ENCODE measurements at places on chromosomes 6 and 20.
A peak's percentile ranks its signal among the peaks of the same experiment; 100 is the strongest.

GRCh38 chr20:19839053-19839452 lies 81.0 kb downstream of the RIN2 start:
- no peak overlapping the region for H3K27ac ChIP-seq
- no peaks in the 10 kb centered on the region for H3K4me1 ChIP-seq
- H3K36me3 ChIP-seq, result no peaks in the 10 kb centered on the region

- no peaks in the 10 kb centered on the region for H3K27me3 ChIP-seq
- DNase-seq, result no peak
- H3K4me1 ChIP-seq, result no peaks in the 10 kb centered on the region
- no peak overlapping the region for H3K4me3 ChIP-seq
- no peak overlapping the region for H3K27ac ChIP-seq
- H3K36me3 ChIP-seq, result no peaks in the 10 kb centered on the region
Observed at GRCh38 chr6:70479236-70479635, 65.9 kb downstream of the FAM135A start.

- no peaks in the 10 kb centered on the region for H3K4me1 ChIP-seq
- no peaks in the 10 kb centered on the region for H3K36me3 ChIP-seq
- no peak overlapping the region for H3K27ac ChIP-seq
Observed at GRCh38 chr6:47400581-47400980, 77.0 kb upstream of the CD2AP start.

DNA sequence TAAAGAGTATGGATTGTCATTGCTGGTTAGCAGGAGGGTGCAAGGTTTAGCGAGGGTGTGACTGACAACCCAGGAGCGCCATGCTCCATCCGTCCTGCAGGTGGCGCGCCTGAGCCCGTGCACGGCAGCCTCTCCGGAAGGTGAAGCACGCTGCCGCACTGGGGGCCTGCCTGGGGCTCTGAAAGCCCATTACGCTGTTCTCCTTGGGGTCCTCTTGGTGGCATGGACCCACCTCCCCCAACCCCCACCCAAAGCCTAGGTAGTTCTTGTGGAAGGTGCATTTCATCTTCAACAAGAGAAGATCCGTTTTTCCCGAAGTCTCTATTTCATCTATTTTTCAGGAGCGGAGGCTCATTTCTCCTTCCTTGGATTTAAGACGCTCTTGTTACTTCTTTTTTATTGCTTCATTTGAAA lies 197.4 kb upstream of the KCNG1 start:
- H3K36me3 ChIP-seq, result no peaks in the 10 kb centered on the region
- no peak overlapping the region for H3K4me3 ChIP-seq
- H3K27ac ChIP-seq, result no peak overlapping the region
- no peaks in the 10 kb centered on the region for H3K4me1 ChIP-seq
- peak; percentile 26 for DNase-seq

DNA sequence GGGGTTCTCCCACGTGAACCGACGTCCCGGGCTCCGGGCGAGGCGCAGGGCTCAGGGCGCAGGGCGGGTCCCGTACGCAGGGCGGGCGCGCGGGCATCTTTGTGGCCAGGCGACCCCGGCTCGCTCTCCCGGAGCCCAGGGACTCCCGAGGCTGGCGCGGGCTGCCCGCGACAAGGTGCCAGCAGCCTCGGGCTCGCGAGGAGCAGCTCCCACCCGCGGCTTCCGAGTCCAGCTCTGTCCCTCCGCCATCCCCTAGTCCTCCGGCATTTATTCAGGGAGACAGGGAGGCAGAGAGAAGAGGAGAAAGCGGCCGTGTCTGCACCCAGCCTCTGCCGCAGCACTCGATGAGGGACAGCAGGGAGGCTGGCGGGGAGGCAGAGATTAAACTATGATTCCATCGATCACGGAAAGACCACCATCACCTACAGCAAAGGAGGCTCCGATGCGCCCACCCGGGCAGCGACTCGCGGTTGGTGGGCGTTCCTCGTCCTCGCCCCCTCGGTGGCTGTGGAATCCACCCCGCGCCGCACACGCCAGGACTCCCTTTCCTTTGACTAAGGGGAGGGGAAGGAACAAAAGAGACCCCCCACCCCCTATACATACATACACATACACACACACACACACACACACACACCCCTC lies 1.1 kb downstream of the RGS17 start:
- DNase-seq, result no peak
- H3K4me1 ChIP-seq, result peaks cover 9% of the 10 kb centered on the region
- no peak overlapping the region for H3K27ac ChIP-seq
- H3K27me3 ChIP-seq, result peaks cover 22% of the 10 kb centered on the region
- H3K36me3 ChIP-seq, result no peaks in the 10 kb centered on the region

GRCh38 chr6:101208152-101208551 lies 185.4 kb upstream of the GRIK2 start:
- H3K36me3 ChIP-seq, result no peaks in the 10 kb centered on the region
- no peak overlapping the region for H3K27ac ChIP-seq
- DNase-seq, result no peak
- H3K4me1 ChIP-seq, result no peaks in the 10 kb centered on the region
- H3K27me3 ChIP-seq, result no peaks in the 10 kb centered on the region

DNA sequence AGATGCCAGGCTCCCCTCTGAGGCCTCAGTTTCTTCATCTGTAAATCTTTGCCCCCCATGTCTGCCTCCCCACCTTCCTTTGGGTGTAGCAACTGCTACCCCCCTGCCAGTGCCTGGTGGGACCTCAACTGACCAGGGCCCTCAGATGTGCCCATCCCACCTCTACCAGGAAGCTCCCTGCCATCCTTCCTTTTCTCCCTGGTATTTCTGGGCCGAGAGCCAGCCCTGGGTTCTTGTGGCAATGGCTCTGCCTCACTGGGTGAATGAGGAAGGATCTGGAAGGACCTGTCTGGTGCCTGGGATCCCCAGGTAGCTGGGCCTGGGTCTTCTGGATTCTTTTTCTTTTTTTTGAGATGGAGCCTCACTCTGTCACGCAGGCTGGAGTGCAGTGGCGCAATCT lies 141.1 kb upstream of the RNF24 start:
- H3K36me3 ChIP-seq, result no peaks in the 10 kb centered on the region
- H3K27ac ChIP-seq, result no peak overlapping the region
- H3K4me3 ChIP-seq, result no peak overlapping the region
- DNase-seq, result no peak
- peaks cover 9% of the 10 kb centered on the region for H3K4me1 ChIP-seq

GRCh38 chr20:7146552-7147219 lies 379.2 kb downstream of the BMP2 start:
- H3K36me3 ChIP-seq, result no peaks in the 10 kb centered on the region
- no peak overlapping the region for H3K4me3 ChIP-seq
- H3K27ac ChIP-seq, result no peak overlapping the region
- H3K4me1 ChIP-seq, result no peaks in the 10 kb centered on the region
- H3K27me3 ChIP-seq, result no peaks in the 10 kb centered on the region

DNA sequence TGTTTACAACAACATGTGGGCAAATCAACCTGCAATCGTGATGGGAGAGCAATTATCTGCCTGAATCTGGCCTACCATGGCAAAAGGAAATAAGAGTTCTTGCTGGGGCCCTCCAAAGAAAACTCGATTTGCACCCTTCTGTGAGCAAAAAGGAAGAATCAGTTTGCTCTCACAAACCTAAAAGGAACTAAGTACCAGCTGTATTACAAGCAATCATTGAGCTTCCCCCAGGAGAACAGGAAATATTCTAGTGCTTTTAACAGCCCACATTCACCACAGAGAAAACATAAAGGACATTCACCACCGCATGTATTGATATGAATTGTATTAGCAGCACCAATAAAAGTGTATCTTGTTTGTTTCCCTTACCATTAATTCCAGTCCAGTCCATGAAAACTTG lies 75.0 kb downstream of the MBOAT1 start:
- H3K4me1 ChIP-seq, result no peaks in the 10 kb centered on the region
- H3K27ac ChIP-seq, result no peak overlapping the region
- no peaks in the 10 kb centered on the region for H3K27me3 ChIP-seq
- H3K4me3 ChIP-seq, result no peak overlapping the region

GRCh38 chr20:53045941-53046340 lies 73.8 kb downstream of the TSHZ2 start:
- no peaks in the 10 kb centered on the region for H3K4me1 ChIP-seq
- no peaks in the 10 kb centered on the region for H3K27me3 ChIP-seq
- DNase-seq, result no peak
- H3K36me3 ChIP-seq, result no peaks in the 10 kb centered on the region
- H3K4me3 ChIP-seq, result no peak overlapping the region

- H3K27me3 ChIP-seq, result no peaks in the 10 kb centered on the region
- H3K36me3 ChIP-seq, result no peaks in the 10 kb centered on the region
- DNase-seq, result no peak
- H3K4me1 ChIP-seq, result peaks cover 8% of the 10 kb centered on the region
- peak overlapping the region; percentile 20 for H3K27ac ChIP-seq
Observed at GRCh38 chr6:42441697-42442081, 10.0 kb downstream of the TRERF1 start.
